ENCODE measurements at places on chromosomes 11 and 22.

DNA sequence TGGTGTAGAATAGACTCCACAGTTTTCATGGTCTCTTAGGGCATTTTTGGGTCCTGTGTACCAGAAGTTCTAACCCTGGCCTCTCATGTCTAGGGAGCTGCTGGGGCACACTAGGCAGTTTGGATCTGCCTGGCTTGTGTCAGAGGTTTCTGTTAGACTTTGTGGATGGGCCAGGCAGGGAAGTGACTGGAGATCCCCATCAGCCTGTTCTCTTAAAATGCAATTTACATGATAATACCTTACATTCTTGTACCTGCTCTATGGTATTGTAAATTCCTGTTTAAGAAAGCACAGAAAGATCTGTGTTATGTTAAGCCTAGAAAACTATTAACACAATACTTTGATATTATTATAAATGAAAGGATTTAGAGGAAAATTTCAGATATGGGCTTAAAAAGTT lies 104.0 kb downstream of the ARHGAP42 start:
- no peak for DNase-seq

GRCh38 chr22:38353142-38353629 lies 36.0 kb upstream of the CSNK1E start:
- no peak for DNase-seq

GRCh38 chr22:24146194-24146616 lies 35.1 kb upstream of the SUSD2 start:
- peak; percentile 26 for DNase-seq

- DNase-seq, result peak; percentile 50
Observed at GRCh38 chr11:75204685-75205563, 35.6 kb upstream of the TPBGL start.

GRCh38 chr11:32894149-32894827 lies 1.7 kb downstream of the QSER1 start:
- DNase-seq, result peak; percentile 92

GRCh38 chr11:94785509-94785908 lies 17.4 kb downstream of the AMOTL1 start:
- no peak for DNase-seq

- DNase-seq, result peak; percentile 33
Observed at GRCh38 chr11:57480409-57481137, 20.2 kb downstream of the RTN4RL2 start.

- no peak for DNase-seq
Observed at GRCh38 chr11:11170352-11171084, 182.5 kb downstream of the CSNK2A3 start.

GRCh38 chr11:64787526-64788320 lies 9.4 kb upstream of the SF1 start:
- peak; percentile 17 for DNase-seq

GRCh38 chr11:8023831-8024555 lies 36.9 kb downstream of the EIF3F start:
- no peak for DNase-seq

DNA sequence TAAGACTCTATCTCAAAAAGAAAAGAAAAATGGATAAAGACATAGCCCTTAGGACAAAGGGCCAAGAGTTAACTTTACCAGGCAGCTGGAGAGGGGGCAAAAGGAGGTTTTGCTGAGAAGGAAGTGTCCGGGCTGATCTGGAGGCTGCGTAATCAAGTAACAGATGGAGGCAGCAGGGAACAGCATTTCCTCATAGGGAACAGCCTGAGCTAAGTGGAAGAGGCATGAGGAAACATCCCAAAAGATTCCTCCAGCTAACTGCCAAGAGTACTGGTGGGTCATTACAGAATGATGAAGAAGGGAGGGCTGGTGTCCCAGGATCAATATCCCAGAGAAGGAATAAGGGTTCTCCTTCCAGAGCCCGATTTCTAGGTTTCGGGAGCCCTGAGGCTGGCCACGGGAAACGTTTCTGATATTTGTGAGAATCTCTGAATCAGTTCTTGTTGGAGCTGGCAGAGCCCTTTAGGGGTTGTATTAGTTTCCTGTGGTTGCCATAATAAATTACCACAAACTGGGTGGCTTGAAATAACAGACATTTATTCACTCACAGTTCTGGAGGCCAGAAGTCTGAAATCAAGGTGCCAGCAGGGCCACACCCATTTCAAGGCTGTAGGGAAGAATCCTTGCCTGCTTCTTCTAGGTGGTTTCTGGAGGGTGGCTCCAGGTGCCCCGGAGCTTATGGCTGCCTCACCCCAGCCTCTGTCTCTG lies 21.2 kb downstream of the LIF start:
- no peak for DNase-seq

DNA sequence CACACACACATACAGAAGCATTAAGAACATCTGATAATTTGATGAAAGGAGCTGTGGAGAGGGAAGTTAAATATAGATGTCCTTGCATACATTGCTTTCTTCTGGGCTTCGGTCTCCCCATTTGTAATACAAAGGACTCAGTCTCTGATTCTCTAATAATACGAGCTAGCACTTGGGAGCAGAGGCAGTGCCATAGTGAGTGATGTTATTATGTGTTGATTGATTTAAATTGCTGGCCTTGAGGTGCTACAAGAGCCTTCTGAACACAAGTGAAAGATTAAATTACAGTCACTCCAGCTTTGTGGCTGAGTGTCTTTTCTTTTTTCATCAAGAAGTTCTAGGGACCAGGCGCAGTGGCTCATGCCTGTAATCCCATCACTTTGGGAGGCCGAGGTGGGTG lies 61.5 kb upstream of the HMGXB4 start:
- no peak for DNase-seq

DNA sequence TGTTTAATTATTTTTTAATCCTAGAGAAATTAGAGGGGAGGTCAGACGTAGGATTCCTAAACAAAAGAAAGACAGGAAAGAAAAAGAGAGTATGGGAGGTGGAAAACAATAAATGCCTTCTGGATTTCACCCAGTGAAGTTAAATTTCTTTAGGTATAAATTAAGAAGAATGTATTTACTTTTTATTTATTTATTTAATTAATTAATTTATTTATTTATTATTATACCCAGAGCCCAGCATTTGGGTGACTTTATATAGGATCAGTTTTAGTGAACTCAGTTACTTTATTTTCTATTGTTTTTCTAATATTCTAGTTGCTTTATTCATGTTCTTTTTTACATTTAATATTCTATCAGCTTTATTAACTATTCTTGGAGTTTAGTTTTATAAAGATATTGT lies 551.8 kb downstream of the LUZP2 start:
- no peak for DNase-seq

DNA sequence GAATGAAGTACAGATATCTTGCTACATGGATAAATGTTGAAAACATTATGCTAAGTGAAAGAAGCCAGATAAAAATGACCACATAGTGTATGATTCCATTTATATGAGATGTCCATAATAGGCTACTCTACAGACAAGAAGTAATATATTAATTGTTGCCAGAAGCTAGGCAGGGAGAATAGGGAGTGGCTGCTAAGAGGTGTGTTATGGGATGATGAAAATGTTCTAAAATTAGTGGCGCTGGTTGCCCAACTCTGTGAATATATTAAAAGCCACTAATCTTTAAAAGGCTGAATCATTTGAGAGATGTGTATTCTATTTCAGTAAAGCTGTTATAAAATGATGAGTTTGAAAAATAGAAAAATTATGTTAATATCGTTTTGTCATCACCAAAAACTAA lies 144.4 kb downstream of the NCAM1 start:
- no peak for DNase-seq

- DNase-seq, result no peak
Observed at GRCh38 chr11:119788911-119789560, 60.0 kb upstream of the NECTIN1 start.

GRCh38 chr11:66450560-66450959 lies 11.9 kb upstream of the MRPL11 start:
- no peak for DNase-seq

DNA sequence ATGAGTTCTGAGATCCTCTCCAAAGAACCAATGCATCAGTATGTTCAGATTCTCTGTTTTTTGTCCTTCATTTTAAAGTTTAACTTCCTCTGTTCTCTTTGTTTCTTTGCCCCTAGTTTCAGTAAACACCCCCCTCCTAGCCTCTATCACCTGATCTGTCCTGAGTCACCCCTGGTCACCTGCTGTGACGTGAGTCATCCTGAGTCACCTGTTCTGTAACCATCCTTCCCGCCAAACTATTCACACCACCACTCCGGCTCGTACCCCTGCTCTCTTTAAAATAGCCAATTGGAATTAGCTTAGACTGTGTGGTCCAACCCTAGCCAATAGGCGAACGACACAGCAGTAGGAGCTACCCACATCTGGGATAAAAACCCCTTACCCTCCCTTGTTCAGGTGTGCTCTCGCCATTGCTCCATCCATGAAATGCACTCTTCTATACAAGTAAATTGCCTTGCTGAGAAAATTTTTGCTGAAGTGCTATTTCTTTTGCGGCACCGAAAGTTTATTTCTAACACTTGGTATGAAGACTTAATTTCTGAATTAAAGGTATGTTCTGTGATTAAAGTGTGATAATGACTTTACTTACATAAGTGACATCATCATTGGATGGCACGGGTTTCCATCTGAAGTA lies 318.4 kb downstream of the AASDHPPT start:
- no peak for DNase-seq

GRCh38 chr11:111719379-111719778 lies 46.8 kb downstream of the PPP2R1B start:
- no peak for DNase-seq

GRCh38 chr11:6755303-6755952 lies 16.3 kb downstream of the OR2AG2 start:
- peak; percentile 26 for DNase-seq

DNA sequence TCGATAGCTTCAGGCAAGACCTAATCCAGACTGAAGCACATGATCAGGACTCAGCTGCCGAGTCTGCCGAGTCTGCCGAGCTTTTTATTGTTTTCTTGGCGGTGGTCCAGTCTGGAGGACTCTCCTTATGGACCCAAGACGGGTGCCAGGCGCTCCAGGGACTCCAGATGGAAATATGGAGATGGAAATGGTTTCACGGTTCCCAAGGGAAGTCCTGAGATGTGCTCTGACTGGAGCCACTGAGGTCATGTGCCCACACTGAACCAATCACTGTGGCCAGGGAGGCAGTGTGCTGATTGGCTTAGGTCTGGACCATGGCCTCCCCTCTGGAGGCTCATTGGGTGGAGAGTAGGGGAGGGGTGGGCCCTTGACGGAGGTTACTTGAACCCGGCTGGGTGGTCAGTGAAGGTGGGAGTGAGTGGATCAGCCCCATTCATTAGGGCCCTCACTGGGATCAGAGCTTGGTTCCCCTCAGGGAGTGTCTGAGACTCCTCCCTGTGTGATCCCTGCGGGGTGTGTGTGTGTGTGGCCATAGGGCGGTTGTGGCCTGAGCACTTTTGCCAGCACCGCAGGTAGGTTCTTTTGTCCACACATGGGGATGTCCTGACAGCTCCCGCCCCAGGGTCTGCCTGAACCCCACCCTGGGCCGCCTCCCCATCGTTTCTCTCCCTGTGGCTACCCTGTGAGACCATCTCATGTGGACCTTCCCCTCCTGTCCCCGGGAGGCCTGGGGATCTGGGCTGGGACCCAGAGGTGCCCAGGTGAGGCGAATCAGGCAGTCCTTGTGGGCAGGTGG lies 14.0 kb downstream of the RPS6KA4 start:
- DNase-seq, result no peak

DNA sequence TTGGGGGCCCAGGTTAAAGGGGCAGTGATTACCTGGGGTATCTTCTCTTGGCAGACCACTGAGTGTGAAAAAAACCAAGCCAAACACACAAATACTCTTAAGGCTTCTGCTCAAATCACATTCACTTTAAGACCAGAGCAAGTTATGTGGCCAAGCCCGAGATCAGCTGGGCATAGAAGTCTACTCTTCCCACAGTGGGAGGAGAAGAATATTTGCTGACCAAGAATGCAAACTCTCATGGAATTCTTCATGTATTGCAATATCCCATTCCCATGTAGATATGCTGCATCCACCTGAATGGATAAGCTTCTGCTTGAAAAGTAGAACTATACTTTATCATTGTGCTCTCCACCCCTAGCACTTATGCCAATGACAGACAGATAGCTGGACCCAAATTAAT lies 37.1 kb upstream of the C11orf87 start:
- no peak for DNase-seq

DNA sequence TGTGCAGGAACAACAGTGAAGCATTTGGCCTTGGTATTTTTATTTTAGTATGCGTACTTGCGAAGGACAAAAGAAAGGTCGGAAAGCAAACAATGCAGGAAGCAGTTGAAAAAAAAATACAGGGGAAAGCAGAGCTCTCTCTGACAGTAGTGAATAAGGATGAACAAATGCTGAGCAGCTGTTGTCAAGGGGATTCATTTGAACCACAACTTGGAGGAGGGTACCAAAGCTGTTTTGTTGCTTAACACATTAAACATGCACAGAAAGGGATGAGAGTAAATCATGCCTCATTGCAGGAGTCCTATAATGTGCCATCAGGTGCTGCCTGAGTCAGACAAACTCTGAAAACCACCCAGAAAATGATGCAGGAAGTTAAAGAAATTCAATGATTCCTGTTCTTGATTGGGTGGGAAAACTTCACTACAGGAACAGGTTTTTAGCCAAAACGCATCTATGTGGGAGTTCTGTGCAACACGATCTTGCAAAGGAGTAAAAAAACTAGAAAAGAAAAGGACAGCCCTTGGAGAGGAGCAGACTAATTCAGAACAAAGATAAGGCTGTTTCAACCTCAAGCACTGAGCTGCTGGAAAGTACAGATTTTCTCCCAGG lies 2113.5 kb downstream of the LRRC4C start:
- no peak for DNase-seq

DNA sequence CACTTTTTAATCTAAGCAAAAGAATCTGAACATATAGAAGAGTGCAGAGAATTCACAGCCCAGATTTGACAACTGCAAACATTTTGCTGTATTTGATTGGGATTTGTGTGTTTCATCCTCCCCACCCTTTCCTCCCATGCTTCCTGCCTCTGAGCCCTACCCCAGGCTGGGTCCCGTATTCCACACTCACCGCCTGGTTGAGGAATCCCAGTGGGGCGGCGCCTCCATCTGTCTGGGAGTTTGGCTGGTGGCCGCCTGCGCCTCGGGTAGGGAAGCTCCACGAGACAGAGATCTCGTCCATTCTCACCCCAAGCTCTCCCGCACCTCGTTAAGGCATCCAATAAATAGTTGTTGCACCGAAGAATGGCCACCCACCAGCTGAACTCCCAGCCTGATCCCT lies 105.9 kb upstream of the SLC22A12 start:
- DNase-seq, result no peak

DNA sequence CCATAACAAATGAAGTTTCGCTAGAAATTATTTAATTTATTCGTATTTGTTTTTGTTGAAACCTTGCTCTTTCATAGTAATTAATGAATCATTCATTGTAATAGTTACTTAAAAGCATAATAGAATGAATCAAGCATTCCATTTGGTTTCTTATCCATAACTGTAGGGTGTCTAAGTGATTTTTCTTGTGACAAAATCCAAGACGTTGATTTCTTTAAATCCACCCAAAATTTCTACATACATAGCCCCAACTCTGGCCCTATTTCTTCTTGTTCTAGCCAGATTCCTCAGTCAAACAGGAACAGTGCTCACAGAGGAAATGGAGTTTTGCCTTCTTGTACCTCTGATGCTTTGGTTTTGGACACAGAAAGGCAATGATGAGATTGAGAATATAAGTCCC lies 25.5 kb downstream of the UBASH3B start:
- DNase-seq, result no peak

GRCh38 chr11:82930734-82931133 lies 29.2 kb downstream of the DDIAS start:
- DNase-seq, result no peak
